ENCODE measurements at places on chromosomes 12 and 14.

- no peak for DNase-seq
These were observed 221.2 kb upstream of the PELI2 start for GRCh38 chr14:55897031-55897430.

- DNase-seq, result no peak
These were observed 74.4 kb upstream of the ANO4 start for GRCh38 chr12:100720016-100720654.

- no peak for DNase-seq
These were observed 8.1 kb downstream of the LGR5 start for GRCh38 chr12:71447691-71448132.

DNA sequence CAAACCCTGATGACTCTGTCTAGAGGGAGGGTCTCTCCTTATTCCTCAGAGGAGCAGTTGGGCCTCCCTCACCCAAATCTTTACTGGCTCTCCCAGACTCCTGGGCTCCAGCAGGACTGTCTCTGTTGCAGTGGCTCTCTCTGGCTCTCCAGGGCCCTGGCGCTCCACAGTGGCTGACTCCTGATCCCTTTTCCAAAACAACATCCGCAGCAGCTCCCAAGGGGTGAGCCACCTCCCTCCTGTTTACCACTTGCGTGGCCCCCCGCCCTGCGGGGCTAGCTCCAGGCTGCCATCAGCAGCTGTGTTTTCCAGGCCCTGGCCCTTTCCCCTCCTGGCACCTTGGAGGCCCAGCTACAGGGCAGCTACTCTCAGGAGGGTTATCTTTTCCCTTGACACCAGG, 123.5 kb downstream of the CALM1 start:
- no peak for DNase-seq

GRCh38 chr14:91245029-91245428, 525 bp upstream of the GPR68 start:
- no peak for DNase-seq

DNA sequence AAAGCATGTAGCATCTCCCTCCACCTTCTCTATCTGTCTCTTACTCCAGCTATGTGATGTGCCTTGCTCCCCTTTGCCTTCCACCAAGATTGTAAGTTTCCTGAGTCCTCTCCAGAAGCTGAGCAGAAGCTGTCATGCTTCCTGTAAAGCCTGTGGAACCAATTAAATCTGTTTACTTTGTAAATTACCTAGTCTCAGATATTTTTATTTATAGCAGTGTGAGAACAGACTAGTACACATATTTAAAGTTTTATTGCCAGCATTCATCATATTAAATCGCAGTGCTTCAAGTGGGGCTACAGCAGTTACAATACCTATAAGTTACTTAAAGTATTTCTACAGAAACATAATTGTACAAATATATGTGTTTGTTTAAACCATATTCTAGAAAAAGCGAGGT, 973.1 kb downstream of the SLC16A7 start:
- no peak for DNase-seq

GRCh38 chr14:103232831-103233319, 101.2 kb upstream of the EIF5 start:
- DNase-seq, result no peak

- DNase-seq, result no peak
These were observed 63.7 kb downstream of the DNAI7 start for GRCh38 chr12:25131270-25131669.

- DNase-seq, result peak; percentile 43
These were observed 122.9 kb upstream of the TMEM132D start for GRCh38 chr12:130026608-130027176.

GRCh38 chr12:12486661-12487240, 75.9 kb downstream of the DUSP16 start:
- no peak for DNase-seq

DNA sequence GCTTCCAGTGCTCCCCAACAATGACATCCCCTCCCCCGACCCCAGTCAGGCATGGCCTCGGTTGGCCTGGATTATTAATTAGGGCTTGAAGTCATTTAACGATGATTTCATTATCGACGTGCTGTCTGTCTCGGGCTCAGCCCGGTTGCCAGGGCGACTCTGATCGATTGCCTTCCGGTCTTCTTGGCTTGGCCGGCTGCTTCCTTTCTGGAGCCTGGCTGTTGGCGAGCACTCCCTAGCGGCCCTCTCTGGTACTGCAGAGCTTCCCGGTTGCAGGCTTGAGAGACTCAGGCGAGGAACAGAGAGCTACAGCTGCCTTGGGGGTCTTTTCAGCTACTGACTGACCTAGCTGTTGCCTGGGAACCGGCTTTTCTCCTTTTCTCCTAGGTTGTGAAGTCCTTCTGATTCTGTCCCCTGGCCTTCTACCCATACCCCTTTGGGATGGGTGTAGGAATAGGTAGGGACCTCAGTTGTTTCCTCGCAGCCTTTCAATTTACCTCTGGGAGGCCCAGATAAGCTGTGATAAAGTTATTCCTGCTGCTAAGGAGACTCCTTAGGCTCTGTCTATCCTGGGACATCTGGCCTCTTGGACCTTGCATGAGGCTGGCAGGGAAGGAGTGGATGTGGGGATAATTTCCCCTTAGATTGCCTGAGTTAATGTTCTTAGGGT, 5.5 kb upstream of the CISTR start:
- DNase-seq, result peak; percentile 85

DNA sequence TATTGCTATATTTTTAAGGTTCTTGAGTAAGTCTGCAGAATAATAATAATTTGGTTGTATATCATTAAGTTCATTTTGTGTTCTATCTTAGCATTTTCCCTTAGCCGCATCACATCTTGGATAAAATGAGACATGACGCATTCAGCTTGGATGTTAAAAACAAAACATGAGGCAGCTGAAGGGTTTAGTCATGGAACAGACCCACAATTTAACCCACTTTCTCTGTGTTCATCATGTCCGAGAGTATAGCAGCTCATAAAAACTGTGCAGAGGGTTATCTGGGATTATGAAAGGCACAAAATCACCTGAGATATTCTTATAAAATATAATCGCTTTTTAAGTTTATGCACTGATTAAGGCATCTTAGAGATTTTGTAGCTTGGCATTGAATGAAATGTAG, 219.3 kb downstream of the TRHDE start:
- DNase-seq, result no peak

DNA sequence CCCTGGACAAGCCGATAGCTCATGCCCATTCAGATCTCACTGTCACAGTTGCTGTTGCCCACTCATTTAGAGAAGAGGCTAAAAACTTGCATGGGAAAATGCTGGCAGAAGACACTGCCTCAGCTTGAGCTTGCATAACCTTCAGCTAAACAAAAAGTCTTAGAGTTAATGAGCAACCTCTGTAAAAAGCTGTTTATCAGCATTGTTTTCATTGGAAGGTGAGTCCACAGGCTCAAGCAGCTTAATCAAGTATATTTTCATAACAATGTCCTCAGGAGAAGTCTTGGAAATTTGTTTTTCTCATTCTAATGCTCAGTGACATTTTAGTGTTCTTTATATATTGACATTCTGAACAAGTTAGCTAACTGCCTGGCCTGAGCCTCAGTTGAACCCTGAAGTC, 872.9 kb downstream of the TMTC2 start:
- DNase-seq, result no peak
